ENCODE measurements at places on chromosomes 5 and 9. TPM values are rescaled to one million over a fixed set of nuclear protein-coding genes. Genes with fewer than 3 reads are reported as not detected.

GRCh38 chr9:107496976-107497375, 7.4 kb upstream of the KLF4 start:
- DNase-seq: no peak

- DNase-seq: no peak
Observed at GRCh38 chr5:113022661-113023060, 46.1 kb downstream of the DCP2 start.

- no peak for DNase-seq
Observed at GRCh38 chr5:103465891-103466290, 96.7 kb downstream of the NUDT12 start.

DNA sequence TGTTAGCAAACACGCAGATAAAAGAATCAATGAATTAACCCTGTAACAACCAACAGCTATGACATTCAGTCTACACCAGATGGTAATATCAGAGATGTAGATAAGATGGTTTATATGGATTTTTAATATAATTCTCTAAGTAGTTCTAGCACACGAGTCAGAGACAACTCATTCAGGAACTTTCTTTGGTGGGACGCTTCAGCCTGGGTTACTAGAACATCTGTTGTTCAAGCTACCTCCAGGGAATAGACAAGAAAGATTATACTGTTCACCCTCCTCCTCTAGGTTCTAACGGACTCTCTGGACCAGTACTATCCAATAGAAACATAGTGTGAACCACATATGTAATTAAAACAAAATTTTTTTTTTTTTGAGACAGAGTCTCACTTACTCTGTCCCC, 73.8 kb downstream of the RAPGEF1 start:
- DNase-seq: no peak

C5 gene
- 9.2 TPM for total RNA-seq

GRCh38 chr5:56270058-56270457, 36.9 kb upstream of the ANKRD55 start:
- no peak for DNase-seq

GRCh38 chr5:150155258-150156026, at the start of gene PDGFRB:
PDGFRB (minus strand) TSS chr5:150155845; CDS start chr5:150137047, 18,798 bp downstream.
- DNase-seq: peak; percentile 91
